ENCODE measurements at places on chromosomes 7 and 10.

DNA sequence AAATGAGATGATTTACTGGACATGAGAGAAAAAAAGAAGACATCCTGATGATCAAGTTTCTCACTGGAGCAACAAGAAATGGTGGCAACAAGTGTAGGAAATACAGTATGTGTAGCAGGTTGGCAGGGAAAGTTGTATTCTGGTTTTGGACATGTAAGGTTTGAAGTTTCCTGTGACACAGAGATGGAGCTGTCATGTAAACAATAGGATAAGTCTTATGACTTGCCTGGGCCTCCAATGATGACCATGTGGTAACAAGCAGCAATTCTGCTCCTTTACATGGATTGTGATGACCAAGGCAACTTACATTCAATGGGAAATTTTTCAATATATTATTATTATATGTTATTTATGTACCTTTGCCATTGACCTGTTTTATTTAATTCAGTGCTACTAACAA lies 125.4 kb downstream of the KMT2E start:
- DNase-seq = no peak

GRCh38 chr10:131915990-131916766 lies 15.4 kb downstream of the PPP2R2D start:
- DNase-seq = no peak

GRCh38 chr7:124379296-124379695 lies 346.4 kb upstream of the TMEM229A start:
- no peak for DNase-seq

GRCh38 chr7:84941291-84941690 lies 245.6 kb downstream of the SEMA3D start:
- DNase-seq = no peak

GRCh38 chr7:6423942-6424701 lies 23.6 kb downstream of the DAGLB start:
- DNase-seq = no peak

GRCh38 chr10:10860455-10860976 lies 157.2 kb upstream of the CELF2 start:
- DNase-seq = no peak

DNA sequence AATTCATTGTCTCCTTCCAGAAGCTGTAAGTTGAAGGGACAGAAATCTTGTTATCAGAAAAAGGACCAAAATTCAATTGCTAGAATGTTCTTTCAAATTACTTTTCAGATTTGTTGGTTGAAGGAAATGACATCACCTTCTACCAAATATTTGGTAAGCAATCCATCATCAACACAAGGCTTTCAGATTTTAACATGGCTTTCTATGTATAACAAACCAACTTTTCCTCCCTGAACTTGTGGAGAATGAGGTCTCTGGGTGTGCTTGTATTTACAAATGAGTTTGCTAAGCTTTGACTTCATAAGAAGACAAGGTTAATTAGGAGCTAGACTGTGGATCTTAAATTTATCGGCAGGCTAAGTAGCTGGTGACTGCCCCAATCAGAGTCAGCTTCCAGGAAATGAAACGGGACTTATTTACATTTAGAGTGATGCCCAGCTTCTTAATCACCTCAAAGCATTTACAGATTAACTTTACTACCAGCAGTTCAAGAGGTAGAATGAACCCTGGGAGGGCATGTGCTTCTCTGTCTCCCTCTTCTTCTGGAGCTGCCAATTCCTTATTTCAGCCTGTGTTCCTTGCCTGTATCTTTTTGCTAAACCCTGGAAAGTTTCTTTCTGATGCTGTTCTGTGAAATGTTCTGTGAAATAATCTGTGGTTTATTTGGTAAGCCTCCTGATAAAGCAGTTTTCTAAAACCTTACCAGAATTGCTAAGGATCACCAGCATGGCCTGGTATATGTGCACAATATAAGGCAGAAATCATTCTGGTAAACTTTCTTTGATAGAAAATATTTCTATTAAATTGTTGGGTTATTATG lies 248.8 kb upstream of the FZD8 start:
- no peak for DNase-seq

GRCh38 chr10:78081292-78081691 lies 47.6 kb downstream of the RPS24 start:
- no peak for DNase-seq

GRCh38 chr7:115356139-115356746 lies 434.3 kb downstream of the MDFIC start:
- no peak for DNase-seq

- DNase-seq = no peak
Measured at GRCh38 chr10:97633921-97634320, 621 bp upstream of the MORN4 start.

- no peak for DNase-seq
Measured at GRCh38 chr7:27203365-27203953, 3.6 kb upstream of the HOXA13 start.

DNA sequence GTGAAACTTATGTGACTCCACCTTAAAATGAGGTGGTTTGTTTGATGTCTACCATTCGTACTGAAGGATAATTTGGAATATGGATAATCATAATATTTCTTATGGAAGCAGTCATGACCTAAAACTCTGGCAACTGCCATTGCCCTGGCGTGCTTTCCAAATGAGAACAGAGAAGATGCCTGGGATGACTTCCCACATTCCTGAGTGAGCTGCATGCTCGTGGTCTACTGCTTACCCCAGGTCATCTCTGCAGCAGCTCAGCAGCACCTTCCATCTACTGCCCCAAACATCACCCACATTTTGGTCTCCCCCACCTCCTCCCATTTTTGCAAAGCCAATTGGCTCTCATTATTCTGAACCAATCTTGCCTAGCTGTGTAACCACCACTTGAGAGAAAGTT lies 40.1 kb downstream of the LYZL1 start:
- DNase-seq = no peak

DNA sequence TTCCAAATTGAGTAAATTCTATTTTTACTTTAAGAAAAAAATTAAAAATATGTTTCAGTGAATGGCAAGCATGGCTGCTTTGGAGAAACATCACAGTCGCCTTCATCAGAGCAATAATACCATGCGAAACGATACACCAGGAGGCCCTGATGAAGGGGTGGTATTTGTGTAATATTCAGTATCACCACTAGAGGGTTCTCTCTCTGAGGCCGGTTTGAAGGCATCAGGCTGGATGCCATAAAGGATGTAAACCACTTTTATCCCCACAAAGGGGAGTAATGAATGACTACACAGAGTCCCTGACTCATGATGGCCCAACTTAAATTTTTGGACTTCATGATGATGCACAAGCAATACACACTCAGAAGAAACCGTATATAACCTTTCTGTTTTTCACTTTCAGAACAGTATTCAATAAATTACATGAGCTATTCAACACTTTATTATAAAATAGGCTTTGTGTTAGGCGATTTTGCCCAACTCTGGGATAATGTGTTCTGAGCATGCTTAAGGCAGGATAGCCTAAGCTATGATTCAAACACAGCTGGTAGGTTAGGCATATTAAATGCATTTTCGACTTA lies 95.5 kb downstream of the PPP1R17 start:
- DNase-seq = no peak

DNA sequence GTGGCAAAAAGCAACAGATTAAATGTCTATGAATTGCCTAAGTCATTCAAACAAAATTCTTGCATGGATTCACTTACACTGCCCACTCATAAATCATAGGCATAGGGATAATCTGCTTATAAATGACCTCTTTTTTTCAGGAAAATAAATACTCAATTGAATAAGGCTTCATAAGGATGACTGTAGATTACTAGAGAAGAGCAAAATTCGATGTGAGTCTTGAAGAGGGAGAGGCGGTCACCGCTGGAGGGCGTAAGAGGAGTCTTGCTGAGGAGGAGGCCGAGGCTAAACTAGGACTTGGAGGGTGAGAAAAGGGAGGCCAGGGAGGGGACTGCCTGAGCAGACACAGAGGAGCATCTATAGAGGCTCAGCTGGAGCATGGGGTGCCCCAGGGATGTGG lies 135.4 kb upstream of the RSU1 start:
- no peak for DNase-seq

GRCh38 chr7:50562136-50562535 lies 3.1 kb downstream of the DDC start:
- DNase-seq = no peak

- DNase-seq = no peak
Measured at GRCh38 chr10:50431791-50432190, 180.5 kb upstream of the ASAH2 start.

- no peak for DNase-seq
Measured at GRCh38 chr10:91690412-91690811, 57.5 kb upstream of the PPP1R3C start.

GRCh38 chr7:46150202-46150601 lies 229.1 kb upstream of the IGFBP3 start:
- no peak for DNase-seq

DNA sequence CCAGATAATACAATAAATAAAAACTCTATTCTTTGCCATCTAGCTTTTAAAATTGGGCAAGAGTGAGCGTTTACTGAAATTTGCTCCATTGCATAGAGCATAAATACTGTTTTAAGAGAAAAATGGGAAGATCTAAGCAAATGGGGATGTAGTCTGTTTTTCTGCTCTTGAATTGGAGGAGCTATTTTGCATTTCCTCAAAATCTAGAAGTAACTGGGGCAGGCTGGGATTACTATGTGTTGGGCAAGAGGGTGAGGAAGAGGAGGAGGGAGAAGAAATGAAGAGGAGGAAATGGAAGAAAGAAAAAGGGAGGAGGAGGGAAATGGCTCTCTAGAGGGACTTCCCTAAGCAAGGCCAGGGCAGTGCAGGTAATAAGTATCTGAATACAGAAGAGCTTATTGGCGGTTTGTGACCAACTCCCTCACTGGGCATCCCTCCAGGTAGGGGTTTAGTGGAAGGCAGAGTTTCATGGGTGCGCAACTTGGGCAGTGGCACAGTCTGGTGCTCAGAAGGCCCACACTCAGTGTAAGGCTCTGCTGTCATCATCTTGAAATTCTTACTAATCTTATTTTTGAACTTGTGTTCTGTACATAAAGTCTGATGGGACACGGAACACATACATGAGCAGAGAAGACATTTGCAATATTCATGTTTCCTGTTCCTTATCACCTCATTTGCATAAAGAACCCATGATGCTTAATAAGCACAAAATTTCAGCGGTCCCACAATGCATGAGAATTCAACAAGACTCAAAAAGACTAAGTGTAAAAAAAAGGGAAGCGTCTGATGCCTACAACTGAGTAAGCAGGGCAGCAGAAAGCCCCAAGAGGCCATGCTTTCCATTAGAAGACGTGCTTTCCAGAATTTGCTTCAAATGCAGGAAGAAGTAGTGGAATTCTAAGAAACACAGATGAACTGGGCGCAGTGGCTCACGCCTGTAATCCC lies 116.9 kb downstream of the EVX1 start:
- DNase-seq = no peak

- DNase-seq = no peak
Measured at GRCh38 chr10:130398090-130398994, 262.2 kb downstream of the GLRX3 start.

DNA sequence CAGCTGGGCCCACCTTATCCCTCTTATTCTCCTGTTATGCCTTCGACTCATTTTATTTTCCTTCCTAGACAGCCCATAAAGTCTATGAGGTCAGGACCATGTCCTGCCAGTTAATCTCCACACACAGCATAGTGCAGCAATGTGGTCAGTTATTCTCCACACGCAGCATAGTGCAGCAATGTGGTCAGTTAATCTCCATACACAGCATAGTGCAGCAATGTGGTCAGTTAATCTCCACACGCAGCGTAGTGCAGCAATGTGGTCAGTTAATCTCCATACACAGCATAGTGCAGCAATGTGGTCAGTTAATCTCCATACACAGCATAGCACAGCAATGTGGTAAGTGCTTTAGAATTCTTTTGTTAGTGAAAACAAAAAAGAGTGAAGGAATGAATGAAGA lies 77.8 kb downstream of the TEX36 start:
- DNase-seq = no peak

GRCh38 chr10:57482259-57482658 lies 785.4 kb downstream of the IPMK start:
- no peak for DNase-seq

GRCh38 chr10:131972474-131973071 lies 9.2 kb downstream of the BNIP3 start:
- DNase-seq = no peak

DNA sequence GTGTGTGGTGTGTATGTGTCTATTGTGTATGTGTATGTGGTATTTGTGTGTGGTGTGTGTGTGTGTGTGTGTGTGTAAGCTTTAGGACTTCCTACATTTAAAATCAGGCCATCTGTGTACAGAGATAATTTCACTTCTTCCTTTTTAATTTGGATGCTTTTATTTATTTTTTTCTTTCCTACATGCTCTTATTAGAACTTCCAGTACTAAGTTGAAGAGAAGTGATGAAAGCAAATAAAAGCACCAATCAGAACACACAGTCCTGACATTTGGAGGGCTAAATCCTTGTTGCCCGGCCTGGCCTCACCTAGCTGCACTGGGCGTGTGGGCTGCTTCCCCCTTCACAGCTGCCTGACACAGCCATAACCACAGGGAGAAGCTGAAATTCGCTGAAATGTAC lies 3.8 kb upstream of the MRC1 start:
- no peak for DNase-seq

DNA sequence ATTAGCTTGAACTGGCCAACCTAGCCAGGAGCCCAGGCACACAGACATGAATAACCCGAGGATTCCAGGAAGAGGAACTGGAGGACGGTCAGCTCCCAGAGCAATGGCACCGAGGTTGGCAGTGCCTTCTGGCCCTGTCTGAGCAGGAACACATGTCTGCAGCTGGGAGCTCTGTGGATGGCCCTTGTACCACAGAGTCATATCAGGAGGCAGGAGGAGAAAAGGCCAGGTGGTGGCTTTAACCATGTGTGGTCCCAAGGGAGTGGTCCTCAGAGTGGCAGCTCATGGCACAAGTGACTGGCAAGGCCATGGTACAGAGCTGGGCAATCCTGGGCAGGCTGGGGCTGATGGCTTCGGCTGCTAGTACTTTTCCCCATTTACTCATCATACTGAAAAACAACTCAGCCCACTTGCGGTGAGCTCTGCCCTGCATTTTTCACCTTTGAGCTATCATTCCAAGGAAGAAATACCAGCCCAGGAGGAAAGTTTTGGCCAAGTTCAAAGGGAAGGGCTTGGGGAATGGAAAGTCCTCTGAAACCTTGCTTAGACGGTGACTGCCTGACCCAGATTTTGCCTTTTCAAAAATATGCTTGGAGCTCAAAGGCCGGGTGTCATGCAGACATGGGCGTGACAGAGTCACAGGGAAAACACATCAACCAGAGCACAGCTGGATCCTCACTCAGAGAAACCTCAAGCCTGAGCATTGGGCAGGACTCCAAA lies 25.7 kb upstream of the LOXL4 start:
- no peak for DNase-seq

DNA sequence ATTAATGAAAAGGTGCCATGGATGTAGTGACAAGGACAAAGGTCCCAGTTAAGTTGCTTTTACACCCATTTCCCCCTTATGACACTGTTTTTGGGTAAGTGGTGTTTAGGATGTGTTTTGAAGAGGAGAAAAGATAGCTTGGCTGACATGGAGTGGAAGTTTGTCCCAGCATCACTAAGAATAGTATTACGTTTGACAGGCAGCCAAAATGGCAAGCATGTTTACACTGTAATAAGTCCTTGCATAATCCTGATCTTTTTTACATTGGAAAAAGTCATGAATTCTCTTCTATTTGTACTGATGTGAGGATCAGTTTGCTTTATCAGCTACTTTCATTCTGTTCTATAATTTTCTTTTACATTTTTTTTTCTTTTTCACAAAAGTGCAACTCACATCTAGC lies 137.8 kb downstream of the CHRM2 start:
- no peak for DNase-seq

GRCh38 chr10:42697926-42698325 lies 59.6 kb upstream of the ZNF33B start:
- DNase-seq = no peak

GRCh38 chr7:105708763-105709080 lies 127.4 kb upstream of the EFCAB10 start:
- DNase-seq = no peak

- DNase-seq = peak; percentile 88
Measured at GRCh38 chr10:3811291-3811870, 26.4 kb upstream of the KLF6 start.
